ENCODE measurements at places on chromosomes 12 and 14.

GRCh38 chr12:114858388-114859146, 174.6 kb upstream of the TBX3 start:
- DNase-seq: no peak

DNA sequence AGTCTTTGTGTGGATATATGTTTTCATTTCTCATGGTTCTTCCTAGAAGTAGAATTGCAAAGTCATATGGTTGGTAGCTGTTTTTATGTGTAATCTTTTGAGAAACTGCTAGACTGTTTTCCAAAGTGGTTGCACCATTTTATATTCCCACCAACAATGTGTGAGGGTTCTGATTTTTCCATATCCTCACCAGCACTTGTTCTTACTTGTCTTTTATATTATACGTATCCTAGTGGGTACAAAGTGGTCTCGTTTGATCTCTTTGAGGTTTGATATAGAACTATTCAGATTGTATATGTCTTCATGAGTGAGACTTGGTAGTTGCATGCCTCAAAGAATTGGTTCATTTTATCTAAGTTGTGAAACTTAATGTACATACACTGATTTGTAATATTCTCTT, 91.3 kb downstream of the BEGAIN start:
- no peak for DNase-seq

- DNase-seq: peak; percentile 67
Observed at GRCh38 chr14:53109105-53110041, 43.8 kb downstream of the DDHD1 start.

DNA sequence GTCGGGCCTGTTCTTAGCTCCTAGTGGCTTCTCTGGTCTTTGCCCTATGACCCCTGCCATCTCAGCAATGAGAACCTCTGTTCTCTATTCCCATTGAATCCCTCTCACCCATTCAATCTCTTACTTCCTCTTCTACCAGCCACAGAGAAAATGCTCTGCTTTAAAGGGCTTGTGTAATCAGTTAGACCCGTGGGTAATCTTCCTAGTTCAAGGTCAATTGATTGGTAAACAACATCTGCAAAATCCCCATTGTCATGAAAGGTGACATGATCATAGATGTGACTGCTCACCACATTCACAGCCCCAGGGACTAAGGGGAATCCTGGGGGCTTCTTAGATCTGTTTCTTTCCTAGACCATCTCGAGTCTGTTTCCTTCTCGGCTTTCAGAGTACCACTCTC, 7.2 kb upstream of the CCDC197 start:
- no peak for DNase-seq

DNA sequence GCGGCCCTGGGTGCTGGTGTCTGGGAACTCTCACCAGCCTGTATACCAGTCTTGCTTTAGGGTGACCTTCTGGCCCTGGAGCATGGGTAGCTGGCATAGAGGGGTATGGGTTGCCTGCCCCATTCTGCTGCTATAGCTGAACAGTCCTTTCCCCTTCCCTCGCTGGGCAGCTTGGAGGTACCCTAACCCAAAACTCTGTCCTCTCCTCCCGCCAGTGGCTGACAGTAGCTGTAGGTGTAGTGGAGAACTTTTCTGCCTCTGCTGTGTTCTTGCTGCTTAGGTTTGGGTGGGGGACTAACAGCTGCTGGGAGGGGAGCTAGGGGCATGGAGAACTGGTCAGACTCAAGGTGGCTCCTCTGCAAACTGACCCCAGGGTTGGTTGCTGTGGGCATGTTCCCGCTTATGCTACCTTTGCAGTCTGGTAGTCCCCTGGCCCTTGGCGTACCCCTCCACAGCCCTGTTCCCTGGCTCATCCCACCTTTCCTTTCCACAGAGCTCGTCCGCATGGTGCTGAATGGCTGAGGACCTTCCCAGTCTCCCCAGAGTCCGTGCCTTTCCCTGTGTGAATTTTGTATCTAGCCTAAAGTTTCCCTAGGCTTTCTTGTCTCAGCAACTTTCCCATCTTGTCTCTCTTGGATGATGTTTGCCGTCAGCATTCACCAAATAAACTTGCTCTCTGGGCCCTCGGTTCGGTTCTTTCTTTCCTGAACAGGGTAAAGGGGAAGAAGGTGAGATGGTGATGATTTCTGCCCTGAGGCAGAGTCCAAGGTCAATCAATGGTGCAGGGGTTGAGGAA, 2.9 kb downstream of the MYL6 start:
- DNase-seq: no peak

DNA sequence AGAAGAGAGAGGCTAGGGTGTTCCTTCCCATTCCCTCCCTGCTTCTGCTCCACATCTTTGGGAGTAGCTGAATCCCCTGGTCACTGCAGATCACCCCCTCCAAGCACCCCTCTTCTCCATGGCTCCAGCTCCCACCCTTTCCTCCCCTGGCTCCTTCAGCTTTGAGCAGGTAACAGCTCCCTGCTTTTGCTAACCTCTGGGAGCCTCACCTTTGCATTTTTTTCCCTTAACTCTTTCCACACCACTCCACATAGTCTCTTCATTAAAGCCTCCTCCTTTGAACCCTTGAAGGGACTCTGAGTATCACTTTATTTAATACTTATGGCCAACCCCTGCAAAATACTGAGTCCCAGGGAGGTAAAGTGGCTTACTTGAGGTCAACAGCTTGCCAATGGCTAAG, 25.7 kb upstream of the SERPINA6 start:
- no peak for DNase-seq

- DNase-seq: no peak
Observed at GRCh38 chr12:24398605-24399004, 449.1 kb upstream of the SOX5 start.

DNA sequence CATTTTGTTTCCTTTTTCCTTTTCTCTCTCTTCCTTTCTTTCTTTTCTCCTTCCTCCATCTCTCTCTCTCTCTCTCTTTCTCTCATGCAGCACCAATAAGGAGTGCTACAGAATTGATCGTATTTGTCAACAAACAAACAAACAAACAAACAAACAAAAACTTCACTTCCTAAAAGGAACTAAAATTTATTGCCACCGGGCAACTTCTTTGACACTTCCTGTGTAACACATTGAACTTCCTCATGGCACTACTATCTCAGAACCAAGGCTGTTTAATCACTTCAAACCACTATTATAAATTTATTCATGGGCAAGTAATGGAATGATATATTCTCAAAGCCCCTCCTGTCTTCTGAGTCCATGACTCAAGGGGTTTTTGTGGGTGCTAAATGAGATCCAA, 51.3 kb downstream of the SERPINA3 start:
- no peak for DNase-seq

GRCh38 chr14:61927520-61927919, 165.3 kb downstream of the SNAPC1 start:
- DNase-seq: no peak

- DNase-seq: no peak
Observed at GRCh38 chr14:52481864-52482263, 70.4 kb downstream of the TXNDC16 start.

- no peak for DNase-seq
Observed at GRCh38 chr12:40672741-40673271, 19.4 kb upstream of the CNTN1 start.

GRCh38 chr12:31728917-31729640, at the start of gene AMN1:
Gene AMN1, minus strand, starts transcription at chr12:31729021. Its CDS starts 13 bp downstream, at chr12:31729008.
- peak; percentile 100 for DNase-seq

GRCh38 chr14:33486332-33486890, 464.5 kb downstream of the EGLN3 start:
- DNase-seq: no peak

DNA sequence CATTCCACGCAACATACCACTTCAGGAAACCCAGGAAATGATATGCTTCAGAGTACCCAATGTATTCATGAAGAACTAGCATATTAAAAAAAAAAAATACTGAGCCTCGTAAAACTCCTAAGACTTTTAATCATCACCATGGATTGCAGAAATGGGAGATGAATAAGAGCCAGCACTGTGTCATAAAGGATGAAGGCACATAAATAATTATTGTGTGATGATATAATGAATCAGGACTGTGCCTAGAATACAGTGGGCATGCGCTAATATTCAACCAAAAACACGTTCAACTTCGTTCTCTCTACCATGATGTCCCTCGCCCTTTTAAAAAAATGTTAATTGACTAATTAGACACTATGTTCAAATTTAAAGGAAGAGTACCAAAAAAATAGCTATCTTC, 68.7 kb downstream of the CIT start:
- DNase-seq: no peak

GRCh38 chr14:62162998-62163589, 400.9 kb downstream of the SNAPC1 start:
- no peak for DNase-seq

- no peak for DNase-seq
Observed at GRCh38 chr14:86654558-86655184, 1124.7 kb downstream of the FLRT2 start.

DNA sequence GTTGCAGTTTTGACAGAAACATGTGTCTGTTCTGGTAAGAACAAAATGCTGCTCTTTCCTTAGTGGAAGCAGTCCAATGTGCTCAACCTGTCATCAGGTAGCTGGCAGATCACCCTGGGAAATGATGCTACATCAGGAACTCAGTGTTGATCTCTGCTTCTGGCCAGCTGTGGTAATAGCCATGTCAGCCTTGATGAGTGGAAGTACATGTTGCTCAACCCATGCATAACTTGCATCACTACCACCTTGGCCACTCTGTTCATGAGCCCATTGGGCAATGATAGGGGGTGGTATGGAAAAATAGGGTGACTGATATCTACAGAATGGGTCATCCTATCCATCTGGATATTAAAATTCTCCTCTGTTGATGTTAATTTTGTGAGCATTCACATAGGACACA, 411.0 kb downstream of the C12orf50 start:
- no peak for DNase-seq

- no peak for DNase-seq
Observed at GRCh38 chr12:116955382-116956021, 44.8 kb downstream of the FBXW8 start.

- DNase-seq: no peak
Observed at GRCh38 chr12:24505366-24506015, 443.4 kb downstream of the BCAT1 start.

DNA sequence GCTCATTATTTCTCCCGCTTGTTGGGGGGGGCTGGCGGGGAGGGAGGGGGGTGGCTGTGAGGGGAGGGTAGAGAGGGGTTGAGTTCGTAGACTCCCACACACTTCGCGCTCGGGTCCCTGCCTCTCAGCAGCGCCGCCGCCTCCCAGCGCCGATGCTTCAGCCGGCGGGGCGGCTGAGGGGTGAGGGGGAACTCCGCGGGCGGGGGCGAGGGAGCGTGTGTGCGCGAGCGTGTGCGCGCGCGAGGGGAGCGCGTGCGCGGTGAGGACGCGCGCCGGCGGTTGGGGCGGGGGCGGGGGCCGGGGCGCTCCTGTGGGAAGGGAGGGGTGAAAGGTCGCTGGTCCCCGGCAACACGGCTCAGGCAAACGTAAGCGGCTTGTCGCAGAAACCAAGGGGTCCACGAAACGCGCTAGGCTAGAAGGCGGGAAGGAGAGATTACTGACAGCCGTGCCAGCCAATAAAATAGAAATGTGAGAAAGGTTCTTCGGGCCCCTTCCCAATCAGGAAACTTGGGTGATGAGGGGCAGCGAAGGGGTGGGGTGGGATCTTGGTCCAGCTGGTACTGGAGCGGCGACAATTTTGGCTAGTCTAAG, 343 bp upstream of the NOVA1 start:
- no peak for DNase-seq

GRCh38 chr12:91926848-91927247, 218.8 kb downstream of the BTG1 start:
- no peak for DNase-seq

GRCh38 chr14:23365036-23365731, at the start of gene EFS:
Gene EFS, minus strand, starts transcription at chr14:23365172. Its CDS starts 147 bp downstream, at chr14:23365025.
- no peak for DNase-seq

DNA sequence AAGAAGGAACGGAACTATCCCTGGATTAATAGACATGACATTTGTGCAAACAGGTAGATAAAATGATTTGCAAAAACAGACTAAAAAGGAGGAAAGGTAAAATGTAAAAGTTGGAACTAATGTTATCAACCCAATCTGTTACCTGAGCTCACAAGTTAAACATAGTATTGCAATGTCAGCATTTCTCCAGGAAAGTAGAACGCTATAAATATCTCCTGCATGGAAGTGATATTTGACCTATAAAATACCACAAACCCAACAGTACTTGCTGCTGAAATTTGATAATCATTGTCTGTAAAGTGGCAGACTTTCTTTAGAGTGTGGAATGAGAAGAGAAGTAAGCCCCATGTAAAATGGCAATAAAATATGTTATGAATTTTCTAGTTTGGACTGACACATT, 1435.7 kb downstream of the LRFN5 start:
- no peak for DNase-seq

DNA sequence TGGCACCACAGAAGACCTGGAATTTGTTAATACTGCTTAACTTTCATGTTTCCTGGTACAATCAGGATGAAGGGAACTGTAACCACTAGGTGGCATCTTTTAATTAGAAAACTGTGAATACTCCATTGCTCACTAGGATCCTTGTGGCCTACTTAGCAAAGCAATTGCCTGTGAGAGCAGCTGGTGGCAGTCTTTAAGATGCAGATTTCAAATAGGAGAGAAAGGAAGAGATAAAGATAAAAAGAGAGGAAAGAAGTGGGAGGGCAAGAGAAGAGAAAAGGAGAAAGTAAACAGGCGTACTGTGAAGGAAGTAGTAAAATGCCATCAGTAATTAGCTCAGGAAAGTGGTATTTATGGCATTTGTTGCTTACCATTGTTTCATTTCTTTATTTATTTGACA, 114.5 kb downstream of the RAD51B start:
- DNase-seq: no peak

DNA sequence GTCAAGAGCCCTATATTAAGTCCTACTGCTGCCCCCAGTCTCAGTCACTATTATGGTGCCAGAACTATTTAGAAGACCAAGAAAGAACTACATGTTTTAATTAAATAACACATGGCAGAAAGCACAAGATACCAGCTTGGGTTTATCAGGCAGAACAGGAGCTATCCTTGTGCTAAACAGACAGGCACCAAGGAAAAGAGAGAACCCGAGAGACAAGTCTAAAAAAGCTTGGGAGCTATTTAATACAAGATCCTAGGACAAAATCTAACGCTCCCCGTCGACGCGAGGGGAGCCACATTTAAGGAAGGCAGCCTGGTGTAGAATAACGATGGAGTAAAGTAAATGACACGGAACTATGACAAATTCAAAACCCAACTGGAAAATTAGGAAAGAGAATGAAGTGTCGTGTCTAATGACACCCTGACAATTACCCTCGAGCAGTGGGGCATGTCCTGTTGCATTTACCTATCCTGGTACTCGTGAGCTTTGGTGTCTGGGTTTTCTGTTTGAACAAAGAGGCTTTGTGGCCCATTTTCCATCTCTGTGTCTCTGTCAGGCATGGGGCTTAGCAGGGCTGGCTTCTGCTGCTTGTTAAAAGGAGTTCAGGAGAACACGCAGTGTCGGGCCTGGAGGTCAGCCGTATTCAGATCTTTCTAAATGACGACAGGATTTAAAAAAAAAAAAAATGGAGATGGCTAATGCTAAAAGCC, 140.6 kb downstream of the ETNK1 start:
- DNase-seq: no peak

GRCh38 chr12:94073441-94074051, 74.8 kb upstream of the PLXNC1 start:
- DNase-seq: no peak

DNA sequence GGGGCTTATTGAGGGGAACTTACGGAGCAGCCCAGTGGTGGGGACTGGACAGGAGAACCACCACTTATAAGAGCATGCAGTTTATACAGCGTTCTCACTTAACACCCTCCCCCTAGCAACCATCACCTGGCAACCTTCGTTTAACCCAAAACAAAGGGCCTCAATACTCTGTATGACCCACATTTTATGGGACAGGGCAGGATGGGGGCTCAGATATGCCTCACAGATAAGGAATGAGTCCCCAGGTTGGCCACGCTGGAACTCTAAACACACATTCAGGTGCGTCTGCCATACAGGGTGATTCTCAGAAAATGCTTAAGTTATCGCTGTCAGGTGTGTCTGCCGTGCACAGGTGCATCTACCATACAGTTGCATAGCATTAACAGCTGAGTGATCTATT, 99.2 kb downstream of the GCH1 start:
- no peak for DNase-seq

Measured in GM06990 (cell line).